ENCODE measurements at places on chromosomes 4 and X.

- no peak for DNase-seq
Observed at GRCh38 chr4:52317981-52318380, 266.9 kb downstream of the SPATA18 start.

- DNase-seq, result no peak
Observed at GRCh38 chrX:85359051-85359450, 20.4 kb downstream of the POF1B start.

GRCh38 chr4:175536852-175537453, 275.1 kb downstream of the GPM6A start:
- DNase-seq, result no peak

GRCh38 chrX:39491548-39492297, 606.0 kb downstream of the BCOR start:
- peak; percentile 55 for DNase-seq

DNA sequence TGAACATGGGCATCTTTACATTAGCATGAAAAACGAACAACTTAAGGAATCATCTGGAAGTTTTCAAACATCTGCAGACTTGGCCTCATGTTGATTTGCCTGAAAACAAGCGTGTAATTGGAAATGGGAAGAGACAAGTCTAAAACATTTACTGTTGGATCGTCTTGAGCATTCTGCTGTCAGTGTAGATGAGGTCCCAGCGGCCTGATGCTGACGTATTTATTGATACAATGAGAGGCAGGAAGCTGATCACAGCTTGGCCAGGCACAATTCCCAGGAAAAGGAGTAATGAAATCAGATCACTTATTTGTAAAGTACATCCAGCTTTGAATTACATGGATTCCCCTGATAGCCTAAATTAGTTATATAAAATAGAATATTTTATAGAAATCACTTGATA, 210.6 kb downstream of the CLCN4 start:
- DNase-seq, result no peak

- DNase-seq, result no peak
Observed at GRCh38 chr4:117626664-117627063, 407.6 kb upstream of the NDST3 start.

DNA sequence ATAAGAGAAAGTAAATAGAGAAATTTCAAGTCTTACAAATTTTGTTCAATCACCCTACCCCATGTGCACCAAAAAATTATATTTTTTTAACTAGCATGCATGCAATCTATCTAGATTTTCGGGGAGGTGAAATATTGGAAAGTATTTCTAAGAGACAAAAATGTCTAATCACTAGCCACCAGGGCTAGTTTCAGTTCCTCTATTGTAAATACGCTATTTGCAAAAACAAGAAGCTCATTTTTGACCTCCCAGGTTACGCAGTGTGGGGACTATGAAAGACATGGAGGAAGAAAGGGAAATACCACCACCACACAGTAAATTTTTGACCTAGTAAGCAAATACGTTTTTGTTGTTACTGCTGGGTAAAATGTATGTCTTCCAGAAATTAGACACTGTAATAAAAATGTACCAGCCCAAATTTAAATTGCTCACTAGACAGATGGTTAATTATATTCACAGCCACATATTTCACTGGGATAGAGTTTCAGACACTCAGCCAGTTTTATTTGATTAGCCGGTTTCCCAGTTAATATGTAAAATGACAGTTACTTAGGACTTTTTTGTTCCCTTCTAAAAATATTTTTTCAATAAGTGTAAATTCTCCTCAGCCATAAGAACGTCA, 2.2 kb downstream of the NEXMIF start:
- DNase-seq, result no peak

DNA sequence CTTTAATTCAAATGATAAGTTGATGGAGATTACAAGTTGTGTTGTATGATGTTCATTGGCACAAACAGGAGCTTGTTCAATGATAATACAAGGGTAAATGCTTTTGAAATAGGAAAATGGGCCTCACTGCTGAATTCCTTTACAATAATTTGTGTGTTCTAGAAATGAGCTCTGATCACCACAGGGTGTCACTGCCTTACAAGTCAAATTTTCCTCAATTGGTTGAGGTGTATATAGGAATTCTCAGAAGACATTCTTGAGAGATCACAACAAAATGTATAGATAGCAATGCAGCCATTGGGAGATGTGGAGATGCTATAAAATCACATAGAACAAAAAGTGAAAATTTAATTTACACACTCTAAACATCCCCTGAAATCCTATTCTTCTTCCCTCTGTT, 49.6 kb downstream of the KLF8 start:
- DNase-seq, result peak; percentile 3

DNA sequence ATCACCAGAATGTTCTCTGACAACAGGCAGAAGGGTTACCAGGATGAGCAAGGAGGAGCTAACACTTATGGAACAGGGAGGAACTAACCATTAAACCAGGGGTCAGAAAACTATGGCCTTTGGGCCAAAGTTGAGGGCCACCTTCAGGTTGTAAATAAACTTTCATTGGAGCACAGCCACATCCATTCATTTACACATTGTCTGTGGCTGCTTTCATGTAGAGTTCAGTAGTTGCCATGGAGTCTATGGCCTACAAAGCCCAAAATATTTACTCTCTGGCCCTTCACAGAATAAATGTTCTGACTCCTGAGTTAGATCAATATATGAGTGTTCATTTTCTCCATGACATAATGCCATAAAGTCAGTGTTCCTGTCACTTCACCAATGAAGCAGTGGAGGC, 13.2 kb upstream of the HCCS start:
- no peak for DNase-seq

DNA sequence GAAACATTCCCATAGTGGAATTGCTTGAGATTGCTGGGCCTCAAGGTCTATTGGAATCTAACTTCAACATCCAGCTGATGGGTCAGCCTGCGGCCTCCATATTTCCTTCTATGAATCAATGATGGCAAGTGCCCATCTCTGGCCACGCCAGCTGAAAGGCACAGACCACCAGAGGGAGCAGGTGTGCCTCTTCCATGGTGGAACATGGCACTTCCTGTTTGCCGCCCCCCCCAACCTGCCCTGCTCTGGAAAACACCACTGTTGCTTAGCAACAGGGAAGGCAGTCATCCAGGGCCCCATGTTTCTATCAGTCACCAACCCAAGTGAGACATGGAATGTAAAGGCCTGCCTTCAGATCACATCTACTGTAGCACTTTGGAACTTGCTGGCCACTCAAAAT, 11.6 kb downstream of the PAGE4 start:
- DNase-seq, result peak; percentile 56
